KG1 (cell line): ENCODE measurements at places on chromosomes 5 and 9.

DNA sequence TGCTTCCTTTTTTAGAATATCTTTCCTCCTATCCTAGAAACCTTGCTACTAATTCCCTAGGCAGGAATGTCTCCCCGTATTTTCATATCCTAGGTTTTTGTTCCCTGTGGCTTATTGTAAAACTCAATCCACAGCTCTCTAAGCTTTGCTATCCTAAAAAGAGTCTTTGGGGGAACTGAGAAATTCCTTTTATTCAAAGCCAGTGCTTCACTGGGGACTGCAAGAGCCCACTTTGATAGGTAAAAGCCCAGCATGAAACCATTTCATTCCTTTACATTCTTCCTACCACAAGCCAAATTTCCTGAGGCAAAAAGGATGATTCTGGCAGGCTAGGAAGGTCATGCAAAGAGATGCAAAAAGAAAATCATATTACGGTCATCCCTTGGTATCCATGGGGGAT, 5.8 kb upstream of the HACD4 start:
- DNase-seq, result no peak

DNA sequence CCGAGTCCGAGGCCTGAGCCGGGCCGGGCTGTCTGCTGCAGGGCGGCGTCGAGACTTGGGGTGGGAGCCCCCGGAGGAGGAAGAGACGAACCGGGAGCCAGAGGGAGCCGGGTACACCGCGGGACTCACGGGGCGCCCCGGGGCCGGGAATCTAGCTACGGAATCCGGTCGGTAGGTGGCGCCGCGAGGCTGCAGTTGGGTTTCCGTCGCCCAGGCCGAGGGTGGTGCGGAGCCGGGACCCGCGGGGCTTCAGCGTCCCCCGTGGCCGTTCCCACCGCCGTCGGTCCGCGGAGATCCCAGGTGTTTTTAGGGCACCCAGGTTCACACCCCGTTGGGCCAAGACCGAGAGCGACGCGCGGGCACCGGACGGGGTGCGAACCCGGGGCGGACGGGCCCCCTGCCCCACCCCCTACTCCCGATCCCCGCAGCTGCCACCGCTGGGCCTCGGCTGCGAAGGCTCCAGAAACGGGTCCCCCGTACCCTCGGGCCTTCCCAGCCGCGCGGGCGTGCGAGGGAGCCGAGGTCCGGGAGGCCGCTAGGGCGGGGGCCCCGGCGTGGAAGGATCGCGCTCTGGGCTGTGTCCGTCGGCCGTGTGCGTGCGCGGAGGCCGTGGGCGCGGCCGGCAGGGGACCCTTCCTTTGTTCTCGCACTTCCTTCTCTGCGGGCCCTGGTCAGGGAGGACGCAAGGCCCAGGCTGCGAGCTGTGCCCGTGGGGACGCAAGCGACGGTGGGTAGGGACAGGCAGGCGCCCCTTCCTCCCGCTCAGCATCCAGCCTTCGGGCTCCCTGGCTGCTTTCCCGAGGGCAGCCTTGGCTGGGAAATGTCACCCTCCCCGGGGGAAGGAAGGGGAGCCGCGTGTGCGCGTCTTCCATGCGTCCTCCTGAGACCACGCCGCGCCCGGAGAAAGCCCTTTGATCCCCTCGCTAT, 146.6 kb downstream of the GAPVD1 start:
- DNase-seq, result peak; percentile 66

- no peak for DNase-seq
Measured at GRCh38 chr5:1544294-1544961, 20.7 kb upstream of the LPCAT1 start.

GRCh38 chr5:180519098-180519497, 24.9 kb downstream of the CNOT6 start:
- DNase-seq, result no peak

DNA sequence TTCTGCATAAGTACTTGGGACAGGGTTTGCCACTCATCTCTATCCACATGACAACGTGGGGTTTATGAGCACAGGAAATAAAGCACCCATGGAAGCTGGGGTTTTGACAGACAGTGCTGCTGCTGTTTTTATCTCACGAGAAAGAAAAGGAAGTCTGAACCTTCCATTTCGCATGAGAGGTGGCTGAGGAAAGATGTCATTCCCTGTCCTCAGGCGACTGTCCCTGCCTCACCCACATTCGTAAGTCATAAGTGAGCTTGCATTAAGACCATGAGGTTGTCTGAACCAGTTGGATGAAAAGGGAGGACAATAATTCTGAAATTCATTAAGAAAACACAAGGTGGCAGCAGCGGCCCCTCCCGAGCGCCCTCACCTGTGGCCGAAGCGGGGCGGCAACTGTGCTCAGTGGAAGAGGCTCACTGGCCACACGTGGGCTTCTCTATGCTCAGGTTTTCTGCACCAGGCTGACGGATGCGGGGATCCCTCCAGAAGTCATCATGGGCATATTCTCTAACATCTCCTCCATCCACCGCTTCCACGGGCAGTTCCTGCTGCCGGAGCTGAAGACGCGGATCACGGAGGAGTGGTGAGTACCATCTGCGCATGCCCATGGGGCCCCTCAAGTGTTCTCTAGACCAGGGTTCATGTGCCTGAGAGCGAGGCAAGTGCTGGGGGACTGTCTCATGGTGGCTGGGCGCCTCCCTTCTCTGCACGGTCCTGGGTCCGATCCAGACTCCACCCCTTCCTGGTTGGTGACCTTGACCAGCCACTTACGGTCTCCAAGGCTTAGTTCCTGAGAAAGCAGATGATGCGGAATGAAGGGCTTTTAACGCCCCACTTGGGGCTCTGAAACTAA, 54.7 kb upstream of the SUSD3 start:
- DNase-seq, result no peak

DNA sequence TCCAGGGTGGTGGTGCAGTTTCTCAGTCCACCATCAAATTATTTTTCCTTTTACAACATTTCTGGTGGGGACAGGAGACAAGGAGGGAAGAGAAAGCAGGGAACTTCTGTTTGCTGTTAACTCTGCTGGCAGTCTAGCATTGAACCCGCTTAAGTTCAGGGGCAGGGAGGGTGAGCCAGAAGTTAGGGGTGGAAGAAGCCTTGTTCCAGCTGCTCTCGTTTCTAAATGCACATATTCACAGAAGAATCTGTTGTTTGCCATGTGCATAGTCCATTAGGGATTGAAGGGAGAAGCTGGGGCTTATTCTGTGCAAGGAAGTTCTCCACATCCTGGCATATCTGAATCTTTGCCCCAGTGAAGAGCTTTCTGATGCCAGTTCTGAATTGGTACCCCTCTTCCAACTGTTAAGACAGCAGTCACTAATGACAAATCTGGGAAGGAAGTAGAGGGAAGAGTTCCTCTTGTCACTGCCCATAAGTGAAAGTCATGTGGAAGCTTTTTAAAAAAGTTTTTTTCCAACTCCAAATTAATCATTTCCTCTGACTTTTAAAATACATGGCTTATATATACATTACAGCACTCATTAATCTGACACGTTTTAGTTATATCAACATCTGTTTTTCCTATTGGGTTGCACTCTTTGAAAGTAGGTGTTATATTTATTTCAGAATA, 32.6 kb upstream of the ACOT12 start:
- no peak for DNase-seq

GRCh38 chr9:22976454-22976853, 529.8 kb downstream of the DMRTA1 start:
- DNase-seq, result no peak

GRCh38 chr5:154516475-154516874, 38.4 kb upstream of the HAND1 start:
- no peak for DNase-seq

DNA sequence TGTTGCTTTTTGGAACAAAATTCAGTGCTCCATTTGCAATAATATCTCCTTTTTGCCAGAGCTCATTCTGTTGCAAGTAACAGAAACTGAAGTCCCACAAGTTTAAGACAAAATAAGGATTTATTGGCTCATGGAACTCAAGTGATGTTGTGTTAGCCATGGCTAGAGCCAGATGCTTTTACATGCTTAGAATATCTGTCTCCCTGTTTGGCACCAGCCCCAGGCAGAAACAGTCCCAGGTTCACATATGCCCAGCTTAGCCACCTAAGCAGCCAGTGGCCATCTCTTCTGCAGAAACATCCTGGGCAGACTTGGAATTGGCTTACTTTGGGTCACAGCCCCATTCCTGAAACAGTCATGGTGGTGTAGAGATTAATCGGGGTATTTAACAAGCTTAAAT, 540.9 kb upstream of the SGCD start:
- DNase-seq, result no peak

- DNase-seq, result no peak
Measured at GRCh38 chr5:151058891-151059489, 21.8 kb downstream of the TNIP1 start.

DNA sequence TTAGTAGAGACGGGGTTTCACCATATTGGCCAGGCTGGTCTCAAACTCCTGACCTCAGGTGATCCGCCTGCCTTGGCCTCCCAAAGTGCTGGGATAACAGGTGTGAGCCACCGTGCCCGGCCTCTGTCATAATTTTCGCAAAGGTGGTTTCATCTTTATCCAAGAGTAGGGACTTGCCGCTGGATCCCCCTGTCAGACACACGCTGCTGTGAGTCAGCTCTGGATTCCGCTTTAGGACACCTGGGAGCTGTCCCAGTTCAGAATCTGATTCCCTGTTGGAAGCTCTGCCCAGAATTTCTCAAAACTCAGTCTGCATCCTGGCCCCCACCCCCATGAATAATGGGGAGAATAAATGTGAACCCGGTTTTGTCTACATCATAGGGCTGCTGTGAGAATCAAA, 17.9 kb upstream of the GRHPR start:
- DNase-seq, result no peak

- no peak for DNase-seq
Measured at GRCh38 chr5:117161718-117162335, 587.2 kb upstream of the SEMA6A start.

DNA sequence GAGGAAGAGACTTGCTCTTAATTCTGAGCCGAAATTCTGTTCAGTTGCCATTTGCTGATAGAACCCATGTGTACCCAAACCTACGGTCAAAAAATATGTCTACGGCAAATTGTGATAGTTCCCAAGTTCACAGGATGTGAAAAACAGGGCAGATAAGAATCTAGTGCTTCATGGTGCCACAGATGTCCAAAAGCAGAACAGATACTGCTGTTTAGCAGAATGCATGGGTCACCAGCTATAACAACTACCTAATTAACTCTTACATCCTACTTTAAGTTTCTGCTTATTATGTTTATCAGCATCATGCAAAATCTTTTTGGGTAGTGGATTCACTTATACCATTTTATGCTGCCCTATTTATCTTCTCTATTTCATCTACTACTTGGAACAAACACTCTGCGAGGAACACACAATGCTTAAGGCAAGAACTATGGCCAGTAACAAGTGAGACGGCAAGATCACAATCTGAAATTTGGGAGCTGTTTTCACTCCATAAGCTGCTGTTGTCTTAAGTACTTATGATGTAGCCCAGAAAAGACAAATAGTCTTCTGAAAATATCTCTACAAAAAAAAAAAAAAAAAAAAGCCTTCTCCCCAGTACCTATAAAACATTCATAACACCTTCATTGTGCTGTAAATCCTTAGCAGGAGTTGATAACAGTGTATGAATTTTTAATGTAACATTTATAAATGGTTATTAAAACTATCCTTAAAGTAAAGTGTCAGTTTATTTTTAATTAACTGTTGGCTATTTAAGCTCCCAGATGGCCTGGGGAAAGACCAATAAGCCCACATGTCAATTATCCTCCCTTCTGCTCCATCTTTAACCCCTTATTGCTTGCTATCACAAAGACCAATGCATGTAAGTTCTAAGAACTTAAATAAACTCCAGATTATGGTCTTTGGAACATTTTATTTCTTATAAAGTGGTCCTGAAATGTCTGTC, 232.3 kb downstream of the TLR4 start:
- DNase-seq, result no peak

DNA sequence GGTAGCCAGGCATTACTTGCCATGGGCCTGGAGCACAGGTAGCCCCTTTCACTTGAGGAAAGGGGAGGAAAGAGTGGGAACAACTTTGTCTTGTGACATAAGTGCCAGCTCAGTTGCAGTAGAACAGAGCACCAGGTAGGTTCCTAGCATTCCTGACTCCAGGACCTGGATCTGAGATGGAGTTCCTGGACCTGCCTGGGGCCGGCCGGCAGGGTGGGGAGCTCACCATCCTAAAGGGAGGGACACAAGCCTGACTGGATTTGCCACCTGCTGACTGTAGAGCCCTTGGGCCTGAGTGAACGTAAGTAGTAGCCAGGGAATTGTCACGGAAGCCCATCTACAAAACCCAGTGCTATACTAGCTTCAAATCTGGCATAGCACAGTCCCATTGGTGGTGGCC, 653.3 kb upstream of the CDH6 start:
- no peak for DNase-seq

DNA sequence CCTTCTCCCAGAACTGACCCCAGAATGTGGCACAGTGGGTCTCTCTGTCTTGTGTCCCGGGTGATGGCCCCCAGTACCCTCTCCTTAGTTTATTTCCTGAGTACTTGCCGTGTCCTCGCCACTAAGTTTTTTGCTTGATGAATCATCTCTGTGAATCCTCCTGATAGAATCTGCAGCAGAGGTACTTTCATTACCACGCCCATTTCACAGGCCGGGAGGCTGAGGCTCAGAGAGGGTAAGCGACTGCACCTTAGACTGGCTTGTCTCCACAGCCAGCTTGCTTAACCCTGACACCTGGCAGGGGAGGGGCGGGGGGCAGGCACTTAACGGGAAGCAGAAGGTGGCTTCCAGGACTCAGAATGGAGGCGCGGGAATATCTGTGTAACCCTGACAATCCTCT, 7.9 kb upstream of the IER5L start:
- DNase-seq, result no peak

- DNase-seq, result no peak
Measured at GRCh38 chr5:32027717-32028458, 146.2 kb downstream of the GOLPH3 start.
